Eye (tissue), 1 donor: ENCODE measurements at places on chromosomes 4 and X.
A peak's percentile ranks its signal among the peaks of the same experiment; 100 is the strongest.

- DNase-seq: no peak
Observed at GRCh38 chr4:11286533-11286932, 142.2 kb downstream of the HS3ST1 start.

DNA sequence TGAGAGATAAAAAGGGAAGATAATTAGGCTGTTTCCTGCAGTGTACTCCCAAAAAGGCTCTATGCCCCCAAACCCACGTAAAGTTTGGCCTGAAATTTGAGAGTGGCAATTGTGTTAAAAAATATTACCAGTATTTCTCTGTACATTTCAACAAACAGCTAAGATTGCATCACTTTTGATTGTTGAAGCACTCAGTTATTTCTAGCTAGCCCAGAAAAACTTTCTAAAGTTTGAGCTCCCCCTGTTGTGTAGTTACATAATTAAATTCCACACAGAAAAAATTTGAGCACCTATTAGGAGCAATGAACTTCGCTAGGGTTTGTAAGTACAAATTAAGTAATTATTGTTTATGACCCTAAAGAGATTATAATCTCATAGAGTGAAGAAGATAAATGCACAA lies 109.4 kb downstream of the DLG3 start:
- no peak for DNase-seq

GRCh38 chrX:31449081-31449480 lies 377.2 kb upstream of the FTHL17 start:
- no peak for DNase-seq

- no peak for DNase-seq
Observed at GRCh38 chr4:148633720-148634119, 191.5 kb upstream of the NR3C2 start.

GRCh38 chr4:26953366-26953765 lies 92.7 kb downstream of the STIM2 start:
- no peak for DNase-seq

- DNase-seq: no peak
Observed at GRCh38 chr4:2698951-2699505, 57.1 kb downstream of the TNIP2 start.

GRCh38 chrX:119606280-119607017 lies at the start of gene NKRF:
NKRF (minus strand) TSS chrX:119606424.
- DNase-seq: peak; percentile 97

GRCh38 chr4:112371361-112371760 lies 74.2 kb downstream of the ALPK1 start:
- no peak for DNase-seq

- DNase-seq: no peak
Observed at GRCh38 chr4:73309211-73309610, 50.6 kb upstream of the ANKRD17 start.

- no peak for DNase-seq
Observed at GRCh38 chrX:69000877-69001276, 164.4 kb downstream of the PJA1 start.

DNA sequence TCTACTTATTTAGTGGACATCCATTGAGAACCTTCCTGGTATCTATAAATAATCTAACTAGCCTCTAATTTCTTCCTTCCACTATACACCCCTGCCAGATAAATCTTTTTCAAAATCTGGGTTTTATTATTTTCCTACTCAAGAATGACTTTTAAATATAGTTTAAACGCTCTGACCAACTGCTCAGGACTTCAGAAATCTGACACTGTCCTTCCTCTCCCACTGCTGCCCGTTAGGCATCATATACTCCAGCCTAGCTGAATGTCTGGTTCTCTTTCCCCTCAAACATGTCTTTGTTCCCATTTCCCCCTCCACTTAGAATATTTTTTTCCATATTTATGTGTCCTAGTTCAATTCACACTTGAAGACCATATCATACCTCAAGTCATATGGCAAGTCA lies 35.2 kb upstream of the CBLL2 start:
- no peak for DNase-seq

DNA sequence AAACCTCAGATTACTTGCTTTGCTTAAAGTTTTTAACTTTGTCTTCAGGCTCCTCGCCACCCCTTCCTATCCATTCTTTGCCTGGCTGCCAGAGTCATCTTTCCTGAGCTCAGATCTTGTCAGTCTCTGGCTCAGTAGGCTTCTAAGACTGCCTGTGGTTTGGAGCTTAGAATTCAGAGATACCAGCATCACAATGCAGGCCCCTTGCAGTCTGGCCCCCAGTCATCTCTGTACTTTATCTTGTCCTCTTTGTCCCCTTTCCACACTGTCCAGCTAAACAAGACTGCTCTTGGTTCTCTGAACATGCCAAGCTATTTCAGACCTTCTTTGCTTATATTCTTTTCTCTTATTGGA lies 3.0 kb downstream of the KIAA0232 start:
- DNase-seq: no peak
